Stimulated activated CD8-positive, alpha-beta memory T cell treated with anti-CD3 and anti-CD28 coated beads, Interleukin-7, amount 100 ng/mL, for 4 hours (primary cell): ENCODE measurements at places on chromosomes 5 and 9.

- no peak for DNase-seq
Measured at GRCh38 chr9:113380869-113381378, 4.1 kb upstream of the HDHD3 start.

GRCh38 chr5:99587983-99588382 is 659.2 kb upstream of the CHD1 start:
- DNase-seq, result no peak

GRCh38 chr5:175248416-175248905 is 195.5 kb downstream of the DRD1 start:
- no peak for DNase-seq

DNA sequence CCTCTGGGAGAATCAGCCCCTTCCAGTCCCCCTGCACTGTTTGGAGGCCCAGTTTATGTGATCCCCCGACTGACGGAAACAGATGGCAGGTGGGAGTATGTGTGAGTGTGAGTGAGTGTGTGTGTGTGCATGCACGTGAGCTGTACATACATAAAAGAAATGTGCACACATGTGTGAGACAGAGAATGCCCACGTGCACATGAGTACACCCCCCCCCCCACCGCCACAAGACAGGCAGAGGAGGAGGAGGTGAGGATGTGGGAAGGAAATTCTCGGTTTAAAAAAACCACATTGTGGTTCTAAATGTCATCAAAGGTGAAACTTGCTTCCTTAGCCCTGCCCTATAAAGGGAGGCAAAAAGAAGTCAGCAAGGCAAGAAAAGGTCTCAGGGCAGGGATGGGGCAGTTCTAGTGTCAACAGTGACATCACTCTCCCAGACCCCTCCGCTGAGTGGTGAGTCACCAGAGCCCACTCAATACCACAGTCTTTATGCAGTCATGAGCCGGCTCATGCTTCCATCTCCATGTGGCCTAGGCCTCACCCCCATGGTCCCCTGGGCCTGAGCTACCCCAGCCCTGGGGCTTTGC is 79.2 kb upstream of the HSPA9 start:
- peak; percentile 74 for DNase-seq

GRCh38 chr5:147626464-147626863 is 116.6 kb upstream of the DPYSL3 start:
- DNase-seq, result no peak

GRCh38 chr9:130710822-130711352 is 17.3 kb downstream of the EXOSC2 start:
- no peak for DNase-seq

DNA sequence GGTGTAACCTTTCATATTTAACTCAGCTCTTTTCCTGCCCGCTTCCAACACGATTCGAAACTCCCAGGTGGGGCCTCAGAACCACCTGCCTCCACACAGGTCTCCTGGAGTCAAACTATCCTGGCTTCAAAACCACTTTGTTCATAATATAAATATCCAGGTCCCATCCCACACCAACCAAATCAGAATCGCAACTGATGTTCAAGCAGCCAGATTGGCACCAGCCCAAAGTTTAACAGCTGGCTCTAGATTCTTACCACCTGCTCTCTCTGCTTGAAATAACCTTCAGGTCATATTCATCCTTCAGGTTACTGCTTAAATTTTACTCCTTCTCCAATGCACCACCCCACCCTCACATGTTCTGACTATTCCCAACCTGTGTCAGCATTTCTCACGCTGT is 231.4 kb upstream of the TRPM3 start:
- DNase-seq, result no peak

- no peak for DNase-seq
Measured at GRCh38 chr9:120261419-120261818, 318.5 kb downstream of the CDK5RAP2 start.

GRCh38 chr5:172173564-172174153 is 14.4 kb downstream of the STK10 start:
- DNase-seq, result peak; percentile 57

GRCh38 chr9:100890321-100890720 is 138.2 kb upstream of the PLPPR1 start:
- no peak for DNase-seq

- no peak for DNase-seq
Measured at GRCh38 chr9:85402551-85402950, 339.2 kb downstream of the AGTPBP1 start.

DNA sequence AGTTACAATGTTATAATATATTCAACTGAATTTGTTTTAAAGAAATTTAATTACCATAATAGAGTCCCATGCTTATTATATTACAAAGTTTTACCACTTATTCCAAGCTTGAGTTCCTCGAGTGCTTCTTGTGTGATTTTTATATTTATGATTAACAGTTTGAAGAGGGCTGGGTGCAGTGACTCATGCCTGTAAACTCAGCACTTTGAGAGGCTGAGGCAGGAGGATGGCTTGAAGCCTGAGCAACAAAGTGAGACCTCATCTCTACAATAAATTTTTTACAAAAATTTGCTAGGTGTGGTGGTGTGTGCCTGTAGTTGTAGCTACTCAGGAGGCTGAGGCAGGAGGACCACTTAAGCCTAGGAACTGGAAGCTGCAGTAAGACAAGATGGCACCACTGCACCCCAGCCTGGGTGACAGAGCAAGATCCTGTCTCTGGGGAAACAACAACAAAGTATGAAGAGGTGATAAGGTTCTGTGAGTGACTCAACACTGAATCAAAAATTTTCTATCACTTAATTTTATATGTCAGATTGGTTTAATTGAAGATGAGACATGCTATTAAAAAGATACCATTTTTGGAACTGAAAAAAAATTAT is 9.2 kb downstream of the POC5 start:
- no peak for DNase-seq

DNA sequence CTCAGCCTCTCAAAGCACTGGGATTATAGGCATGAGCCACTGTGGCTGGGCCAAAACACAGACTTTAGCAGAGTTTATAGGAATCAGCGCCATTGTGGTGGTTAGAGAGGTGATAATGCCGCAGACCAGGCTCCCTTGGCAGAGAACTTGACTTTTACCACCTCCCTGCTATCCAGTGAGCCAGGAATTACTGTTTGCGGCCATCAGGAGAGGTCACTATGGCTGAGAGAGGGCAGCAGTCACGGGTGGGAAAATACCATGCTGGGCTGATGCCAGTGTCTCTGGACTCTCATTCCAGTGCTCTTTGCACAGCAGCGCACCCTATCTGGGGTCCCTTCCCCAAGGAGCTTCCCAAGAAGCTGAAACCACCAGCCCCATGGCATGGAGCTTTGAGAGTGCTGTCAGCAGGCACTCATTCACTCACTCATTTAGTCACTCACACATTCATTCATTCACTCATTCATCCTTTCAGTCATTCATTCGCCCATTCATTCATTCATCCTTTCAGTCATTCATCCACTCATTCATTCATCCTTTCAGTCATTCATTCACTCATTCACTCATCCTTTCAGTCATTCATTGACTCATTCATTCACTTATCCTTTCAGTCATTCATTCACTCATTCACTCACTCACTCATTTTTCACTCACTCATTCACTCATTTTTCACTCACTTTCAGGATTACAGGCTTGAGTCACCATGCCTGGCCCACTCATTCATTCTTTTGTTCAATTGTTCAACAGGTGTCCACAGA is 27.3 kb upstream of the RNU6ATAC start:
- no peak for DNase-seq

GRCh38 chr5:123035918-123036390 is 571 bp downstream of the PPIC start:
- no peak for DNase-seq

- no peak for DNase-seq
Measured at GRCh38 chr5:72518001-72518683, 10.9 kb upstream of the ZNF366 start.

GRCh38 chr9:134326724-134327601 is 708 bp downstream of the RXRA start:
- no peak for DNase-seq

DNA sequence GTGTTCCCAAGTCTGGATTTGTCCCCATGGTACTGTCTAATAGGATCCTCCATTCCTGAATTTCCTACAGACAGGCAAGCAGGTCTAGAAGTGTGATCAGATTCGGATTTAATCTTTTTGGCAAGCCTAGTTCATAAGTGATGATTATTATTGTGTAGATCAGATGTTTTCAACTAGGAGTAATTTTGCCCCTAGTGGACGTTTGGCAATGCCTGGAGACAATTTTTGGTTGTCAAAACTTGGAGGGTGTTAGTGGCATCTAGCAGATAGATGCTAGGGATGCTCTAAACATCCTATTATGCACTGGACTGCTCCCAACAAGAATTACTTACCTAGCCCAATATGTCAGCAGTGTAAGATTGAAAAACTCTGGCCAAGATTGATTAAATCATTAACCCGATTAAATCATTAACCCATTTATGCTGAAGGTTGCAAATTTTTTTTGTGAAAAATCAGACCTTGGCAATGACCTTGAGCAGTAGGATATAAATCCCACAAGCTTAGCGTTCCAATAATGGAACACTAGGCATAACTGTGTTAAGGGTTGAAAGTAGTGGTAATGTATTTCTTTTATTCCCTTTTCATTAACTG is 28.2 kb downstream of the TCERG1 start:
- DNase-seq, result no peak

GRCh38 chr9:121358751-121359150 is 11.3 kb downstream of the STOM start:
- no peak for DNase-seq

DNA sequence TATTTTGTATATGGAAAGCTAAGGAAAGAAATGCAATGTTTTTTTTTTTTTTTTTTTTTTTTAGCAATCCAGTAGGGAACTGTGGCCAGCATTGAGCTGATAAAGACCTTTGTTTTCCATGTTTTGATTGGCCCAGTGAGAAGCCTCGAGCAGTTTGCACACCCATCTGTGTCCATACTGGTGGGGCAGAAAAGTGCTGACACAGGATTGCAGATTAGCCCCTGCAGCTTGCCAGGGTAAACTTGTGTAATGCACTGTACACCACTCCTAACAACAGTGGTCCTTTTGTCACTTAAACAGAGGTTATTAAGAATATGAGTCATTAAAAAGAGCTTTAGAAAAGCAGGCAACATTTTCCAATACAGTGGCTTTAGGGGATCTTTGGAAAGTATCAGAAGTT is 132.8 kb upstream of the CDKN2B start:
- DNase-seq, result no peak

DNA sequence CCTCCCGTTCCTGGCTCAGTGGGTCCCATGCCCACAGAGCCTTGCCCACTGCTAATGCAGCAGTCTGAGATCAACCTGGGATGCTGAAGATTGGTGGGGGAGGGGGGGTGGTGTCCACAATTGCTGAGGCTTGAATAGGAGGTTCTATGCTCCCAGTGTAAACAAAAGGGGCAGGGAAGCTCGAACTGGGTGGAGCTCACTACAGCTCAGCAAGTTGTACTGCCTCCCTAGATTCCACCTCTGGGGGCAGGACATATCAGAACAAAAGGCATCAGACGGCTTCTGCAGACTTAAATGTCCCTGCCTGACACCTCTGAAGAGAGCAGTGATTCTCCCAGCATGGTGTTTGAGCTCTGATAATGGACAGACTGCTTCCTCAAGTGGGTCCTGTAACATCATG is 885.6 kb upstream of the COX7C start:
- no peak for DNase-seq

DNA sequence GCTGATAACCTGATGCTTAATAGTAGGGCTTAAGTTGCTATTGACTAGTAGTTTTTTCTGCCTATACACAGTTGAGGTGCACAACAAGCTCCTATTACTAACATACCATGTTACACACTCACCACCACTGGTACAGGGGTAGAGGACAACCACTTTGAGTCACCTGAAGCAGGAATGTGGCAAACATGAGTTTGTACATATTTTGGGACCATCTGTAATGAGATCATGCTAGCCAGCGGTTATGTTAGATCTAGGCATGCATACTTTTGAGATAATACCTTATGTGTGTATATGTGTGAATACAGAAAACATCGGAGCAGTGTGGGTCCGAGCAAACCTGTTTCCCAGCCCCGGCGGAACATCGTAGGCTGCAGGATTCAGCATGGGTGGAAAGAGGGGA is 72.8 kb upstream of the NXNL2 start:
- DNase-seq, result no peak

DNA sequence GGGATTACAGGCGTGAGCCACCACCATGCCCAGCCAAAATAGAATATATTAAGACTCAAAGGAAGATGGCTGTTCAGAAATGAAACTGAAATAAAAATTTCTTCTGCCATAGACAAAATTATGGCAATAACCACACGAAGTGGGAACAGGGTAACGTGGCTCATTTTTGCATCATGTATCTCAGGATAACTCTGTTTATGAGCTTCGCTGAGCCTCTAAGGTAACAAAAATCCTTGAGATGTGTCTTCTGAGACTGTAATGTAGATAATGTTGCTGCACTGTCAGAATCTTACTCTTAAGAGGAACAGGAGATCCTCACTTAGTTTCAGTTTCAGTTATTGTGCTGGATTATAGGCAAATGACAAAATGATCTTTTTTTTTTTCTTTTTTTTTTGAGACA is 153.8 kb downstream of the GOLPH3 start:
- no peak for DNase-seq

- no peak for DNase-seq
Measured at GRCh38 chr5:58752104-58752503, 169.2 kb downstream of the RAB3C start.

GRCh38 chr5:108521011-108521700 is 139.3 kb upstream of the FBXL17 start:
- DNase-seq, result no peak

GRCh38 chr5:143527808-143528207 is 124.3 kb upstream of the NR3C1 start:
- DNase-seq, result no peak

DNA sequence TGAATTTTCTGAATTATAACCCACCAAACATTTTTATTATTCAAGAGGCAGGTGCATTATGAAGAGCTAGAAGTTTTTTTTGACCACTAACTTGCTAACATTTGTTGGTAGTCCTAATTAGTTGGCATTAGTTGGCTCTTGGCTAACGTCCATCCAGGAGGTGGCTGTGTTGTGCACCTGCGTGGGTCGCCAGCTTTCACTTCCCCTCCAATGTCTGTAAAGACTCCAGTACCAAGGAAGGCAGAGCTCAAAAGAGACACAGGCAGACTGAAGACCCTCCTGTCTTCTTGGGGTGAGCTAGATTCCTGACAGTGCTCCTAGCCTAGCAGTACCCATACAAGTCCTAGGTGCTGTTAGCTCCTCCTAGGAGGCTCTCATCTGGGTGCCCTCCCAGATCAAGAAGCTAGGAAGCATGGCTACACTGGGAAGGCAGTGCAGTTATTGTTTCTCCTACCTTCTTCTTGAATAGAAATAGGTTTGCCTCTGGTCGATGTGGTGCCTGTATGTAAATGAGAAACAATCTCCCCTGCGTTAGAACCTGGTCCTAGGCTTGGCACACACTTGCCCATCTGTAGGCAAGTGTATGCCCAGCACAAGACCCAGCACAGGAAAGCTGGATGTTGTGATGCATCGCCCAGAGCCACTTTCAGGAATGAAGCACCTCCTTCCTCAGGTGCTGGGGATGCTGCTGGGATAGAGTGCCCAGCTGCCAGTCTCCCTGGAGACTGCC is 190.9 kb downstream of the ICE1 start:
- DNase-seq, result no peak

DNA sequence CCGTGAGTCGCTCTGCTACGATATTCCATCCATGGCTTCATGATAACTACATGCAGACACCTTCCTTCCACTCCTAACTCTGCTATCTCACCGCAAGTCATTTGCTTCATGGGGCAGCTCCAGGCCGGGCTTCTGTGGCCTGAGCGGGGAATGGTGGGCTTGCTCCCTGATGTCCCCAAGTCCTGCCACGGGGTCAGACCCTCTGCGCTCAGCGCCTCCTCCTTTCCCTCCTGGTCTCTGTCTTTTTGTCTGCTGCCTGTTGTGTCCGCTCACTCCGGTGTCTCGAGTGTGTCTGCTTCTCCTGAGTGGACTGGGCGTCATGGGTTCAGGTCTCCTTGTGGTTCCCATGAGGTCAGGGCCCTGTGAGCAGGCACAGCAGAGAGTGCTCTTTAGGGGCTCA is 139.6 kb downstream of the CACNA1B start:
- DNase-seq, result no peak
